Cerebellum (tissue), 4 donors: ENCODE measurements at places on chromosomes 5 and 9. TPM values are rescaled to one million over a fixed set of nuclear protein-coding genes. Genes with fewer than 3 reads are reported as not detected.

The SLC45A2 gene
- total RNA-seq: 1.2 TPM

The SPATA31A3 gene
- total RNA-seq: not detected

The ARRDC3 gene
- total RNA-seq: 202 TPM

The PPP3R2 gene
- total RNA-seq: 0.45 TPM

The CDC20B gene
- total RNA-seq: 0.18 TPM

The CD14 gene
- 17.6 TPM for total RNA-seq

The GPR151 gene
- 0.18 TPM for total RNA-seq

The GAS1 gene
- total RNA-seq: 19.6 TPM

The PCDHGB2 gene
- total RNA-seq: 17.1 TPM

The AQP7 gene
- 0.54 TPM for total RNA-seq

The OTP gene
- 0.27 TPM for total RNA-seq

The SNAPC3 gene
- total RNA-seq: 98.5 TPM

The SEC24A gene
- total RNA-seq: 23.4 TPM
